Stimulated activated naive CD4-positive, alpha-beta T cell treated with Interleukin-2 at 50 U/mL for 16 hours (primary cell): ENCODE measurements at places on chromosomes 2 and 18.

DNA sequence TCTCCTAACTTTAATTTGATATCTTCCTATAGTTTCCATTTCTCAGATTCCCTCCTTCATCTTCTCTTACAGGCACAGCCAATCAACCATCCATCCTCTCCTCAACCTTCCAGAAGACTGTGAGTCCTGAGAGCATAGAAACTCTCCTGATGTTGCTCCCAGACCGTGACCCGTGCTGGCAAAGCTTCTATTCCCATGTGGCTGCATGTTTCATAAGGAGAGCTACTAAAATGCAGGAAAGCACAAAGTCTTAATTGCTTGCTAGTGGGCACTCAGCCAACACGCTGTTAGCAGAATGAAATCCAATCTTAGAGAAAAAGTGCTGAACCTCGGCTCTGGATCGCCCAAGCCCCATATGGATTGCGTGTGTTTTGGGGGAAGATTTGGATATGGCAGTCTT lies 1244.7 kb upstream of the ZEB2 start:
- DNase-seq, result no peak

DNA sequence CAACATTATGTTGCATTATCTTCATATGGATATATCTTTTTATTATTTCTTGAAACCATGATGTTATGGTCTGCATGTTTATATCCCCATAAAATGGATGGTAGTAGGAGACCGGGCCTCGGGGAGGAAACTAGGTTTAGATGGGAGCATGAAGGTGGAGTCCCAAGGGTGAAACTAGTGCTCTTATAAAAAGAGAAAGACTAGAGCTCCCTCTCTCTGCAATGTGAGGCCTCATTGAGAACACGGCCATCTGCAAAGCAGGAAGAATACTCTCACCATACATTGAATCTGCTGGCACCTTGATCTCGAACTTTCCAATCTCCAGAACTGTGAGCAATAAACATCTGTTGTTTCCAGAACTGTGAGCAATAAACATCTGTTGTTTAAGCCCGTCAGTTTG lies 64.0 kb downstream of the NXPH2 start:
- no peak for DNase-seq

DNA sequence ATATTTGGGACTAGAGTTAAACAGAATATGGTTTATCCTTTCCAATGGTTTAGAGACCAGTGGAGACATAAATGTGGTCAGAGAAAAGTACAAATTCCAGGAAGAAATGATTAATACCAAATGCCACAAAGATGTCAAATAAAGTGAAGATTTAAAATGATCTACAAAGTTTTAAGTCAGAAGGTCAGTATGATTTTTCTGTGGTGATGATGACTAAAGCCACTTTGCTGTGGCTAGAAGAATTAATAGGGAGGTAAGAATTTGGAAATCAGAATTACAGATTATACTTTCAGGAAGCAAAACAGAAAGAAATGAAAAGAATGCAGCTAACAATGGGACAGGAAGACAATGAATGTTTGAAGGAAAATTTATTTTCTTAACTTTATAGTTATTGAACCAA lies 91.5 kb upstream of the CDH7 start:
- no peak for DNase-seq

GRCh38 chr2:216015722-216016464 lies 2.5 kb upstream of the MREG start:
- peak; percentile 9 for DNase-seq

DNA sequence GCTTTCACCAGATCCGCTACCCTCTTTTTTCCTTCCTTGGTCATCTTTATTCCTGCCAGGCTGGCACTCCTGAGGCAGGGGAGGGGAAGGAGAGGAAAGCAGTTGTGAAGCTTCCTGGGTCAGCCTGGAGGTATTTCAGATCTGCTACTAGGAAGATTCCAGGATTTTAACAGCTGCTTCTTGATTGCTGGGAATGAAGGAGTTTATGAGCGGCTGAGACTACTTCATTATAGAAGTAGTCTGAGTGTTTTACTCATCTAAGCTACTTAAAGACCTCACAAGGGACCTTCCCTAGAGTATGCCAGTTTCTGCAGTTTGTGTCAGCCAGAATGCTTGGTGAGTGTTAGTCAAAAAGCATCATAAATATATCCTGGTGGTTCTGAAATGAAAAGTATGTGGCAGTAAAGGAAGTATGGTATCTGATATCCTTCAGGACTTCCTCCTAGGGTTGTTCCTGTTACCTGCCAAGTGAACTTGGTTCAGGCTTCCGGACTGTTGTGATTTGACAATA lies 1.9 kb downstream of the TANC1 start:
- no peak for DNase-seq

- DNase-seq, result no peak
These were observed 222.3 kb downstream of the IKZF2 start for GRCh38 chr2:212929116-212929515.

DNA sequence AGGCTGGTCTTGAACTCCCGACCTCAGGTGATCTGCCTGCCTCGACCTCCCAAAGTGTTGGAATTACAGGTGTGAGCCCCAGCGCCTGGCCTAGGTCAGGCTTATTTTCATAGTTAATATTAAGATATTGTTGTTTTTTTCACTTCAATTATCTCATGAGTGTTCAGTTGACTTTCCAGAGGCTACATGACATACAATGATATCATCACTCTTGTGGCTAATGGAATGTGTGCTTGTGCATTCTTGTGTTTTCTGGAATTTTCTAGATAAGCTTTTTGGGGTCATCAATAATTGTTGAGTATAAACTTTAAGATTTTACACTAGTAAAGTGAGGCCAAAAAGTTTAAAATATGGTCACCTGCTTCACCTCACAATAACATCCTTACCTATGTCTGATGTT lies 180.9 kb downstream of the FIGN start:
- no peak for DNase-seq

- no peak for DNase-seq
These were observed 2.4 kb downstream of the KLF11 start for GRCh38 chr2:10045561-10046355.

DNA sequence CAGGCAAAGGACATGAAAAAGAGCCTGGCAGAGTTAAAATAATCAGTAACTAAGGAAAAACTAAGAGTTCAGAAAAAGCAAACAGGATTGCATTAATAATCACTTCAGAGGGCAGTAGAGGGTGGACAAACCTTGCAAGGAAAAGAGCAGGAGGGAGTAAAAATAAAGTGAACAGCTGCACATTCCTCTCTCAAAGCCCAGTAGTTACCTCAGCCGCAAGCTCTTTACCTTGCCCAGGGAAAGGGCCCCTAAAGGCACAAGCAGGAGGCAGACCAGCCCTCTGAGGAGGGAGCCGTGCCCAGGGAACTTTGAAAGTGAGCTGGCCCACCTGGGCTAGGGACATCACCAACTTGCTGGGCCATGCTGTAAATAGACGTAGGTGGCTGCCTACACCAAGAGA lies 196.9 kb downstream of the C1D start:
- DNase-seq, result no peak

- DNase-seq, result no peak
These were observed 174.9 kb downstream of the NR4A2 start for GRCh38 chr2:156157670-156158069.

DNA sequence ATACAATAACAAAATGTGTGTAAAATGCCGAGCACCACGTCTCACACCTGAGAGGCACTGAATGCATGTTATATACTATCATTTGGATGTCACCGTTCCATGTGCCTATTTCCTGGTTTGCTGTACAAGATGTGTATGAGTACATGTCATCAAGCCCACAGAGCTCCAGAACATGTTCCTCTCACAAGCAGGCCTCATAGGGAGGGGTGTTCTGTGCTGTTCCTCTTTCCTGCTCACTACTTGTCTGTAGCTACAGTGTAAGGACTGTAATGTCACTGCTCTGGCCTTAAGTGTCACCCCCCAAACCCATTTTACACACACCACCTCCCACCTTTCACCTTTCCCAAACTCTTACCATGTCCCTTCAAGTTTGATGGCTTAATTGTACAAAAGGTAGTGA lies 1.8 kb downstream of the AFF3 start:
- no peak for DNase-seq
